Adrenal gland (tissue), 19 donors: ENCODE measurements at places on chromosomes 5 and 9. TPM values are rescaled to one million over a fixed set of nuclear protein-coding genes. Genes with fewer than 3 reads are reported as not detected.

DNA sequence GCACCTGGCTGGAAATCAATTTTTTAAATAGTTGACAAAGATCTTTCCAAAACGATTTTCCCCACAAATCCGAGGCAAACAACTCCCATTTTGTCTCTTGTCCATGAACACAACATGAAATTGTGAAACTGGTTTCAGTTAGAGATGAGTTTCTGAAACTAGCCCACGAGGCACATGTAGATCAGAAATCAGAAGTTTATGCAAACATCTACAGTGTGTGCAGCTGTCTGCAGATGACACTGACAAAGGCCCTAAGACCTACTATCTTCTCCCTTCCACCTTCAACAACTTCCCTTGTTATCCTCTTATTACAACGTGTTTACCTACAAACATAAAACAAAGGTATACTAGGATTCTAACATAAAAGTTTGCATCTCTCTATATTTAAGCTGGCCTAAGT lies 183.3 kb downstream of the DIRAS2 start:
- no peak for DNase-seq

- DNase-seq, result no peak
Measured at GRCh38 chr5:13188371-13188770, 756.1 kb downstream of the DNAH5 start.

GBGT1 gene
- total RNA-seq, result 49.3 TPM

GRCh38 chr5:27845248-27845647 lies 806.9 kb upstream of the CDH9 start:
- DNase-seq, result no peak

DNA sequence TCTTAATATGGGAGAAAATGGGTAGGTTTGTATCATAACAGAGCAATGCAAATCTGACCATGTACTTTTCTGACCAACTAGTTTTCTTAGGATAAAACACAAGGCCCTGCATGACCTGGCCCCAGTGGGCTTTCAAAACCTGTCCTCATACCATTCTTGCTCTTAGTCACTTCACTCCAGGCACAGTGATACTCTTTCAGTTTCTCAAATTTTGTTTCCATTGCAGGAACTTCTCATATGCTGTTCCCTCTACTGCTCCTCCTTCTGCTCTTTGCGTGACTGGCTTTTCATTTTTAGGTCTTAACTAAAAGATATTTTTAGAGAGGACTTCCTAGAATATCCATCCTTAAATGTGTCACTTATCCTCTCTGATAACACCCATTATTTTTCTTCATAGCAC lies 112.4 kb downstream of the INIP start:
- DNase-seq, result no peak

DNA sequence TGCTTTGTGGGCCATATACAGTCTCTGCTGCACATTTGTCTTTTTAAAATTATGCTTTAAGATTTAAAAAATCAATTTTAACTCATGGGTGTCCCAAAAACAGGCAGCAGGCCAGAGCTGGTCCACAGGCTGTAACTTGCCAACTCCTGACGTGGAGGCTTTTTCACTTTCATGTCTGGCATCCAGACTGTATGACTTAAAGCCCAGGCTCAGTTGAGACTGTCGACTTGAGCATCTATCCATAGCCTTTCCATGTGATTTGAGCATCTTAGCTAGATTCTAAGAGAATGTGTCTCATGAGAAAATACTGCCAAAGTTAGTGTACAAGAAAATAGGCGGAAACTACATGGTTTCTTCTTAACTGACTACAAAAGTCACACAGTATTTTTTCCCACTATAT lies 559.0 kb upstream of the TUSC1 start:
- DNase-seq, result no peak

PCDHGB6 gene
- 2.9 TPM for total RNA-seq

- no peak for DNase-seq
Measured at GRCh38 chr9:104961238-104961637, 33.3 kb upstream of the ABCA1 start.

DNA sequence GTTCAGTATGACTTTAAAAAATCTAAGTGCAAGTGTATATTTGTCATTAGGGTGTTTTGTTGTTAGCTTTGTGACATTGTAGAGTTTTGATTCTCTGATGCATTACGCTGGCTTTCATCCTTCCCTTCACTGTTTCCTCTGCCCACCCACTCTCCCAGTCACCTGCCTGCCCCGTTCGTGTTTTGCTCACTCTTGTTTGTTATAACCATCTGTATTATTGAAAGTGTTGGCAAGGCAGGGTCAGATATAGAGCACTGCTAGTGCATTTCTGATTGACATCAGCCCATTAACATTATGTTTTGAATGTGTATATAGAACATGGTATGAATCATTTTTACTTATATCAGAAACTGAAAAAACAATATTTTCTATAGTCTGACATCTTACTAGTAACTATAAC lies 27.3 kb downstream of the SCGB3A1 start:
- no peak for DNase-seq

DNA sequence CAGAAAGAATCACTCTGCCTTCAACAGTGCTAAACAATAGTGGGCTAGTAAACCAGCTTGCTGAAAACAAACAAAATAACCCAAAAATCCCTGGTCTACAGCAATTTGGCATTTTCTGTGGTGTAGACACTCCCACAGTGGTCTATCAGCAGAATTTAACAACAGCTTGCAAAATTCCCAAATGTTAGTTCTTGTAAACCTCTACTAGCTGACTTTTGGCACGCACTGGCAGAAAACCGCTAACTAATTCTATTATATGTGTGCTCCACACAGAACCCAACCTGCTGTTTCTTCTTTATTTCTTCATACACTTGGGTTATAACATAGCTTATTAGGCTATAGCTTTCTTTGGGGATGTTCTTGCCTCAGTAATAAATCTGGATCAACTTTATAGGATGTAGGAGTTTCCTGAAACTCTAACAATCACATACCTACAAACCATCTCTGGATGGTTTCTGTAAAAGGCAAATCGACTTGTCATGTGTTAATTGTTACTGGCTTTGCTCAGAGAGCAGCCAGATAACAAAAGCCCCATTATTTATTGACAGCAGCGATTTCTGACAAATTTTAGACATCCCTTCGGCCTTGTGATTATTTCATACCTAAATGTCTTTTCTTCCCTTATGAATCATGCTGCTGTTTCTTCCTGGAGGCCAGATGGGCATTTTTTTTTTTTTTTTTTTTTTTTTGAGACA lies 82.7 kb upstream of the NAA35 start:
- DNase-seq, result no peak

- no peak for DNase-seq
Measured at GRCh38 chr5:143877196-143877595, 65.2 kb downstream of the HMHB1 start.

DNA sequence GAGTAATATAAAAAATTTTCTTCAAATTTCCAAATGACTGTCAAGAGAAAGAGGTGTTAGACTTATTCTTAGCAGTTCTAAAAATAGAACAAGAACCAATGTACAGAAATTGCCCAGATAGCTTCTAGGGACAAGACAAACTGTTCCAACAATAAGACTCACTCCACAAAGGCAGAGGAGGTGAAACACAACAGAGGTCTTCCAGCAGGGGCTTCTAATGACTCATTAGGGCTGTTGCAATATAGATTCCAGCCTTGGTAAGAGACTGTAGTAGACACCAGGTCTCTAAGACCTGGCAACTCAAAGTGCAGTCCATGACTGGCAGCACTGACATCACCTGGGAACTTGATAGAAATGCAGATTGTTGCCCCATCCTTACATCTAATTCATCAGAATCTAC lies 134.6 kb upstream of the VLDLR start:
- no peak for DNase-seq
